Activated T-cell treated with anti-CD3 and anti-CD28 coated beads, Interleukin-2, amount 50 U/mL, for 4 hours (primary cell): ENCODE measurements at places on chromosomes 4 and X. TPM values are rescaled to one million over a fixed set of nuclear protein-coding genes. Genes with fewer than 3 reads are reported as not detected.

The DCAF4L1 gene
- 0.38 TPM for total RNA-seq

The UGT2B11 gene
- total RNA-seq: not detected

GRCh38 chr4:2150076-2150475 is 90.9 kb downstream of the NAT8L start:
- no peak for DNase-seq

GRCh38 chr4:186851291-186852072 is 127.8 kb upstream of the FAT1 start:
- DNase-seq: no peak

The RAB40AL gene
- total RNA-seq: 0.19 TPM

The PDLIM5 gene
- 25.7 TPM for total RNA-seq

DNA sequence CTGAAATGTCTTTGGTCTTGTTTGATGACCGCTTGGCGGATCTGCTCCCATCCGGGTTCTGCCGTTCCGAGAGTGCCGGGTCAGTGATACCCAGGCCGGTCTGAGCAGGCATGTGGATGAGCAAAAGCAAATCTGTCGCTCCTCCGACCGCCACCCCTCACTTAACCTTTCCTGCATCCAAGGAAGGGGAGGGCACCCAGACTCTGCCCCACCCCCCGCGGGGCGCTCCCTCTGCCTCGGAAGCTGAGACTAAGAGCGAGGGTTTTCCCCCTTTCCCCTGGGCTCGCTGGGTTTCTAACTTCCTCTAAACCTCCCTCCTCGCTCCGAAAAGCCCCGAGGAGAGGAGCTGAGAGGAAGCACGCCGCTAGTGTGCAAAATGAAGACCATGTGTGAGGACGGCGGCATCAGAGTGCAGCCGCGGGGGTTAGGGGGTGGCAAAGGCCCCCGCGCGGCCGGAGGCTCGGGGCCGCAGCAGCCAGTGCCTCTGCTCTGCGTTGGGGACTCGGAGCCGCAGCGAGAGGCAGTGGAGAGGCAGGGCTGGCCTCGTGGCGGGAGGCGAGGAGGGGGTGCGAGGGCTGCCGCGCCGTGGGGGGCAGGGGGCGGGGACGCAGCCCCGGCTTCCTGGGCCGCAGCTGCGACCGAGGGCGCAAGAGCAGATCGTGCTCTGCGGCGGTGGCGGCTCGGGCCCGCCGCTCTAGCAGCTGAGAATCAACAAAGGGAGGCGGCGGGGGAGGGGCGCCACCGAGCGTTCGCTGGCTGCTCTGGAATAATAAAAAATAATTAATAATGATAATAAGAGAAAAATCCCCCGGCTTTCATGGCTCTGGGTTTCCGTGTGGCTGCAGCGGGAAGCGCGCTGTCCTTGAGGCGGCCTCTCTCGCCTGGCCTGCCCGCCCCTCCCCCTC is 55.8 kb upstream of the BCOR start:
- DNase-seq: peak; percentile 59

- DNase-seq: no peak
Observed at GRCh38 chrX:72532366-72532765, 40.3 kb downstream of the HDAC8 start.

DNA sequence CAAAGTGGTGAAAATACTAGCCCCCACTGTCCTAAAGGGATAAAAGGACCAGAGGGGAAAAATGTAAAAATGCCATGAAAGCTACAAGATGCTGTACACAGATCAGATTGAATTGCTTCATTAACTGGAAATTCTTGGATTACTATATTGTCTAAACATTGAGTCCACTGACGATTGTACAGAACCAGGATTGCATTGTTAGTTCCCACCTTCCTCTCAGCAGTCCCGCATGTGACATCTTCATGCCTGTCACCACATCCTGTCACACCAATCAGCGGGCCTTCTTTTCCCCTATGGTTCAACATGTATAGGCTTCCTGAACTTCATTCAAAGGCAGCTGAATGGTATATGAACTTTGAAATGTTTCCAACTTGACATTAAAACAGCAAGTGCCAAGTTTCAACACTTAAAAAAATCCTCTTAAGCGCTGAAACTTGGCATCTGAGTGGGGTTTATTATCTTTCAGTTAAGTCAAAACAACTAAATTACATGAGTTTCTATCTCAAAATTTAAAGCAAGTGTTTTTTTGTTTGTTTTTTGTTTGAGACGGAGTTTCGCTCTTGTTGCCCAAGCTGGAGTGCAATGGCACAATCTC is 24.6 kb downstream of the ZRSR2 start:
- no peak for DNase-seq

- no peak for DNase-seq
Observed at GRCh38 chr4:121236353-121237068, 72.4 kb upstream of the TNIP3 start.

DNA sequence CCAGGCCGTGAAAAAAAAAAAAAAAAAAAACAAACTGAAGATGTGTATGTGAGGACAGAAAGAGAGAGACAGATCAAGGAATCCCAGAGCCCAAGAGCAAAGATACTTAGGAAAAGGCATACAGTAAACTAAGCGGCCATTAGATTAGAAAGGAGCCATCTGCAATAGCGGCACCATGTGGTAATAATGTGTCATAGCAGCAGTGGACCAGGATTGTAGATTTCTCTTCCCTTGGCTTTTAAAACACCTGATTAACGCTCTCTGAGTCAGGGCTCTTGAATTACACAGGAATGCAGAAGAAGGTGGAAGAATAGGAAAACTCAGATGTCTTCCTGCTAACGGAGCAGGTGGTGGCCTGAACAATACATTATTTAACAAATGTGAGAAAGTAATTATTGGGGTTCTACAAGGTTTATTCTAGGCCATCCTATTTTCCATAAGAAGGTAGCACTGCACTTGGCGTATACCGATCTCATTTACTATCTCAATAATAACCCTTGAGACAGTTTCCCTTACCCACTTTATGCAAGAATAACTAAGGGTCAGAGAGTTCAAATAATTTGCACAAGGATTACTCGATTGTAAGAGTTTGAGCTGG is 182.7 kb downstream of the KCNIP4 start:
- no peak for DNase-seq

GRCh38 chr4:4603592-4603991 is 61.7 kb upstream of the STX18 start:
- no peak for DNase-seq

DNA sequence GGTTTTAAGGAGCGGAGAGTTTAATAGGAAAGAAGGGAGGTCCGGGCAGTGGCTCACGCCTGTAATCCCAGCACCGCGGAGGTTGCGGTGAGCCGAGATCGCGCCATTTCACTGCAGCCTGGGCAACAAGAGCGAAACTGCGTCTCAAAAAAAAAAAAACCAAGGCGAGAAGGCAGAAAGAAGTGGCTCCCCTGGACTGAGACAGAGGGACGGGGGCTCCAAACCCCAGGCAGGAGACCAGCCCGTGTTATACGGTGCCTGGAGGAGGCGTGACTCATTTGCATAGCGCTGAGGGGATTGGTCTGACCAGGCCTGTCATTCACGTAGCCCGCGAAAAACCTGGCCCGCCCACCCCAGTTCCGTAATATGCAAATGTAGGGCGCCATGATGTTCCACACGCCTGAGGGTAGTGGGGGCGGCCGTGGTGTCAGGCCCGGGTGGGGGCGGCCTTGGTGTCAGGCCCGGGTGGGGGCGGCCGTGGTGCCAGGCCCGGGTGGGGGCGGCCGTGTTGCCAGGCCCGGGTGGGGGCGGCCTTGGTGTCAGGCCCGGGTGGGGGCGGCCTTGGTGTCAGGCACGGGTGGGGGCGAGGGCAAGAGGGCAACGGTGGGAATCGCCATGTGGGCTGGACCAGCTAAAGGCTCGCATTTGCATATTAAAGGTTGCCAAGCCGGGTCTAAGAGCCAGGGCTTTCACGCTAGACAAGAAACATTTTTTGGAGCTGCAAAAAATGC is 2.1 kb downstream of the PLCXD1 start:
- peak; percentile 84 for DNase-seq

- no peak for DNase-seq
Observed at GRCh38 chrX:115392871-115393270, 103.4 kb downstream of the LUZP4 start.

GRCh38 chr4:7897811-7898210 is 41.9 kb downstream of the AFAP1 start:
- no peak for DNase-seq

- no peak for DNase-seq
Observed at GRCh38 chr4:181148470-181148869, 1094.7 kb upstream of the TENM3 start.

The XAGE1A gene
- total RNA-seq: not detected

DNA sequence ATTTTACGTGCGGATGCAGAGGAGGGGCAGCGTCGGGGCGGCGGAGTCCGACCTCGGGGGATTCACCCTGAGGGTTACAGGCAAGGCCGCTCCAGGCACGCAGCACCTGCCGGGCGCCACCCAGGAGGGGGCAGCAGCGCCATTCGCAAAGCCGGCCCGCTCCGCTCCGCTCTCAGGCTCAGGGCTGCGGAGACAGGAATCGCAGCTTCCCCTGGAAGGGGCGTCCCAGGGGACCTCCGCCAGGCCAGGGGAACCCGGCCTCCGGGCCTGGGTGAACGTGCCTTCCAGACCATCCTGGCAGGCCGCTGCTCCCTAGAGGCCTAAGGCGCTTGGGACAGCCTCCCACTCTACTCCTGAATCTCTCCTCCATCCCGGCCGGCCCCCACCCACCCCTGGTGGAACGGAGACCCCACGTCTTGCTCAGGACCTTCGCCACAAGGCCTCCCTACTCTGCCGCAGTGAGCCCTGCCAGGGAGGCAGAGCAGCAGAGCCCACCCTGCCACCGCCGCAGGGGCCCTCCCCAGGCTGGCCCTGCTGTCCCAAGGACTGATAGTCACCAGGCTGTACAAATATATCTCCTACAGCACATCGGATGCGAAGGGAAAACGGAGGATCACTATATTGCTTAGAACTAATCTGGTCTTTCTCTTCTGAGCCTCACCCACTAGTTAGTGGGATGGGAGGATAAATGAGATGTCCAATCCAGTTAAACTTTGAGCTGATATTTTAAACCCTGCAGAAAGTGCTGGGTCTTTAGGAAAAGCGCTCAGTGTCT is 115.0 kb downstream of the SMIM20 start:
- peak; percentile 56 for DNase-seq

The FGF16 gene
- not detected for total RNA-seq

The SH3RF1 gene
- total RNA-seq: 1.2 TPM

DNA sequence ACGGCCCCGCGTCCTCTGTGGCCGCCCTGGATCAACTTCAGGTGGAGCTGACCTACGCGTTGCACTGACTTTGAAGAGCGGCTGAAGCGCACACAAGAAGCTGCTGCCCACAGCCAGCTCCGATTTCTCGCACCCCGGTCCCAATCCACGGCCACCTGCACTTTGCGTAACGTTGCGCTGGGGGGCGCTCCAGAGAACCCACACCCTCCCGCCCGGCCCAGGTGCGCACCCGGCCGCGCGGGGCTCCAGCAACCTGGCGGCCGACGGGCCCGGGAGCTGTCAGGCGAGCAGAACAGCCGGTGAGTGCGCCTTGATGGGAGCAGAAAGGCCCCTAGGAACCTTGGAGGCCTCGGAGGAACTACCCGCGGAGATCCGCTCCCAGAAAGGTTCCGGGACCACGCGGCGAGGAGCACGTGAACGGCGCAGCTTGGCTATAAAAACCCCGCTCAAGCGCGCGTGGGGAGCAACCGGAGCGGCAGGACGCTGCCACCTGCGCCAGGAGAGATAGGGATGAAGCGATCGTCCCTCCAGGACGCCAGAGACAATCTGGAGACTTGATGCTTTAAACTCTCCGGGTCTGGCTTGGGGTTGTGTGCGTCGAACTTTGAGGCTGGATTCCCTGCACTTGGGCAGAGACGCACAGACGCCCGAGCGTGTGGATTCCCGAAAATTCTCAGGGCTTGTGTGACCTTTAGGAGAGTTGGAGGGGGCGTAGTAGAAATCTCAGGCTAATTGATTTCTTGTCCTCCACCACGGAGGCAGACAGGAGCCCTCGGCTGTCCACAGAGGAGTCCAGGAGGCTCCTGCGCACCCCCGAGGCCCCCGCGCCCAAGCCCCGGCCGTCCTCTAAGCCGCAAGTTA is 591 bp upstream of the NWD2 start:
- DNase-seq: no peak
